ENCODE measurements at places on chromosomes 12 and 14. TPM values are rescaled to one million over a fixed set of nuclear protein-coding genes. Genes with fewer than 3 reads are reported as not detected.

The CLEC1B gene
- not detected for polyA plus RNA-seq

The VRTN gene
- not detected for polyA plus RNA-seq

- DNase-seq = peak; percentile 78
These were observed 3.1 kb upstream of the ANKRD33 start for GRCh38 chr12:51884676-51885229.

DNA sequence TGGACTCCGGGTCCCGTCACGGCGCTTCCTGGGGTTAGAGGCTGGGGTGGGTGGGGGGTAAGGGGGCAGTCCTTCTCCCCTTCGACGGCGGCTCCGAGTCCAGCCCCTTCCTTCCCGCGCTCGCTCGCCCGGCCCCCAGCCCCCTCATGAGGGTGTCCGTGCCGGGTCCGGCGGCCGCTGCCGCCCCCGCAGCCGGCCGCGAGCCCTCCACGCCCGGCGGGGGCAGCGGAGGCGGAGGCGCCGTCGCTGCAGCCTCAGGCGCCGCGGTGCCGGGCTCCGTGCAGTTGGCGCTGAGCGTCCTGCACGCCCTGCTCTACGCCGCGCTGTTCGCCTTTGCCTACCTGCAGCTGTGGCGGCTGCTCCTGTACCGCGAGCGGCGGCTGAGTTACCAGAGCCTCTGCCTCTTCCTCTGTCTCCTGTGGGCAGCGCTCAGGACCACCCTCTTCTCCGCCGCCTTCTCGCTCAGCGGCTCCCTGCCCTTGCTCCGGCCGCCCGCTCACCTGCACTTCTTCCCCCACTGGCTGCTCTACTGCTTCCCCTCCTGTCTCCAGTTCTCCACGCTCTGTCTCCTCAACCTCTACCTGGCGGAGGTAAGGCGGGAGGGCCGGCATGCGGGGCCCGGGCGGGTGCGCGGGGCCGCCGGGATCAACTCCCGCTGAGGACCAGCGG is 500 bp downstream of the GPR137C start:
- DNase-seq = no peak

The LMO3 gene
- polyA plus RNA-seq = not detected

Measured in A549 (cell line).